GM03348 (cell line): ENCODE measurements at places on chromosomes 3 and 15.

DNA sequence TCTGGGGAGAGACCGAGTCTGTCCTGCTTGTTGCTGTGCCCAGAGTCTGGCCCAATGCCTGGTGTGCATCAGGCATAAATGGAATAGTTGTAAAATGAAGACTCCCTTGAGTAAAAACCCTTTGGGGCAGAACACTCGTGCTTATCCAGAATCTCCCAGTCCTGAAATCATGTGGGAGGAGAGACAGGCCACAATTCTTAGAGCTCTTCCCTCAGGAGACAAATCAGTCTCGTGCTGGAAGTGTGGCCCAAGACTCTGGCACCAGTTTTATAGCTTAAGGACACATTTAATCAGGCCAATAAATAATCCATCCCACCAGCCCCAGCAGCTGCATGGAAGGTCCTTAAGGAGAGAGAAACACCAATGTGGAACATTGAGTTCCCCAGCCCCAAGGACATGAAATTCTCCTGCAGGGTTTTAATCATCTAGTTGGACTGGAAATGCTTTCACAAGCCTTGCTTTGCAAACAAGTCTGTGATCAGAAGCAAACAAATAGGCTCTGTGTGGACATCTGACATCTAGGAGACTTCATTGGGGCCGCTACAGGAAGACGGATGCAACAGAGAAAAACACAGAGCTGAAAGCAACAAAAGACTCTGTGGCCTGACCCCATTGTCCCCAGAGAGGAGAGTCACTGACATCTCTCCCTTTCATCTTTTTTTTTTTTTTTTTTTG lies 70.4 kb downstream of the LSM3 start:
- no peak for DNase-seq

- DNase-seq, result peak; percentile 62
These were observed 81.5 kb downstream of the MB21D2 start for GRCh38 chr3:192835818-192836815.

DNA sequence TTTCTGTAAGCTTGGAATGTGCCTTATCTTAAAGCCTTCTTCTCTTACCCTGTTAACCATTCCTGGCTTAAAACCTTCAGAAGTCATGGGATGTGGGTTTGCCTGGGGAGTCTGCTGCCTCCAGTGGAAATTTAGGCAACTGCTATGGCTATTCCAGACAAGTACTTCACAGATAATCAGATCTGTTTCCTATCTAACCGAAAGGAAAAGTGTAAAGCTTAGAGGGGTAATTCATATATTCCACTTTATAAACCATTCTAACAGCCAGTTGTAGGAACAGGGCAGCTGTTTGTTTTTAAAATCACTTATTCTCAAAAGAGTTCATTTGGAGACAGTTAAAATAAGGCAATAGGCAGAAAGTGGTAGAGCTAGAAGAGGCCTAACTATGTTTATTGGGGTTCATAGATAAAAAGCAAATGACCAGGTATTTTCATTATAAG lies 219.9 kb downstream of the TCF12 start:
- DNase-seq, result peak; percentile 69

- DNase-seq, result no peak
These were observed 99.1 kb upstream of the HES1 start for GRCh38 chr3:194036842-194037241.

GRCh38 chr3:171239757-171240503 lies 213.4 kb upstream of the SLC2A2 start:
- DNase-seq, result no peak

- DNase-seq, result no peak
These were observed 152.3 kb downstream of the CACNA2D3 start for GRCh38 chr3:54274607-54275006.

DNA sequence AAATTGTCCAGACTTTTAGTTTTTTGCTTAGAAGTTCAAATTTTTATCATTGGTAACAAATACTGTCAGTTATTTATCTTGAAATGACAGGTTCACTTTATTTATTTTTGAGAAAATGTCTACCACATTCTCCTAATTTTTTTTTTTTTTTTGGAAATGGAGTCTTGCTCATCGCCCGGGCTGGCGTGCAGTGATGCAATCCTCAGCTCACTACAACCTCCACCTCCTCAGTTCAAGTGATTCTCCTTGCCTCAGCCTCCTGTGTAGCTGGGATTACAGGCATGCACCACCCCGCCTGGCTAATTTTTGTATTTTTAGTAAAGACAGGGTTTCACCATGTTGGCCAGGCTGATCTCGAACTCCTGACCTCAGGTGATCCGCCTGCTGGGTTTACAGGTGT lies 16.1 kb upstream of the EBLN2 start:
- DNase-seq, result no peak

DNA sequence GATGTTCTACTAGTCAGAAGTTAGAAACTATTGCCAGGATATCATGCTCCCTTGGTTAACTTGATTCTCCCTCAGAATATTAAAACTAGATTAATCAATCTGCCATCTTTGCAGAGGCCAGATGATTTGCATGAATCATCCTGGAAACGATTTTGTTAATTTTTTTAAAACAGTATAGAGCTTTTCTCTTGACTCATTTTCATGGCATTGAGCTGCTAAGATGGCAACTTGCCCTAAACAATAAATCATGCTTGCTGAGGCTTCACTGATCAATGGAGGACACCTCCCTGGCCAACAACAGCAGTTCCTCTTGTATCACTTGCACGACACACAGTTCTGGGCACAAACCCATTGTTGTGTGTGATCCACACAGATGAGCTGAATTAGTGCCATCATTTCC lies 109.1 kb downstream of the COL6A6 start:
- peak; percentile 12 for DNase-seq
